ENCODE measurements at places on chromosomes 1 and 21.

DNA sequence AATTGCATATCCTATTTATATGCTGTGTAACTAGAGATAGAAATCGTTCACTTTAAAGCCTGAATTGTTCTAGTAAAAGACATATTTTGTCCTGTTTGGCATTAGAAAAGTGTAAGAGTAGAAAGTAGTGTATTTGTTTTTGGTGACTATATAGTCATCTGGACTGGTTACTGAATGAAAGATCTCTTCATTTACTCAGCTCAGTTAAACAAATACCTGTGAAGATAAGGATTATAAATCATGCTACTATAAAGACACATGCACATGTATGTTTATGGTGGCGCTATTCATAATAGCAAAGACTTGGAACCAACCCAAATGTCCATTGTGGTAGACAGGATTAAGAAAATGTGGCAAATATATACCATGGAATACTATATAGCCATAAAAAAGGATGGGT is 125.1 kb downstream of the PLA2G4A start:
- no peak for DNase-seq

DNA sequence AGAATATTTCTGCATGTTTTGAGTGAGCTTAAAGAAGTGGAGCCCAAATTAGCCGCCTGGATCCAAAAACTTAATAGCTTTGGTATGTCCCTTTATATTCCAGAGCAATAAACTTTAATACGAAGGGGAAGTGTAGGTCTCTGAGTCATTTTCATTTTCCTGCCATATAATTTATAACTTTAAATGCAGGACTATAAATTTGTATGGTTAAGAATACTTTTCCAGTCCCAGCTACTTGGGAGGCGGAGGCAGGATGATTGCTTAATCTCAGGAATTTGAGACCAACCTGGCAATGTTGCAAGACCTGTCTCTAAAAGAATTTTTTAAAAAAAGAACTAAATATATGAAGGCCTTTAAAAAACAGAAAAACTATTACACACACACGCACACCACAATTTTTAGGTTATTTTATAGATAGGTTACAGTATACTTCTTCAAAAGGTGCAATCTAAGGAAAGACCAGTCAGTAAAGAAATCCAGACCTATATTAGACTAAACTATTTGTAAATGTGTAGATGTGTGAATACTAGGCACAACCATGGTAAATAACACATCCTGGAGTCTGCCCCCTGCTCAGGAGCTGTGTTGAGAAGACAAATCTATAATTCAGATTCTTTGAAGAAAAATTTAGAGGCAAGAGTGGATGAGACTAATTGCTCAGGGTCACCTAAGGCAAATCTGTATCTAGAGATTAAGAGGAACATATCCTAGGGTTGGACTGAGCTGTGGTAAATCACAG is 80.3 kb downstream of the TTC3 start:
- DNase-seq, result no peak

- DNase-seq, result no peak
Measured at GRCh38 chr1:245166471-245166885, 11.7 kb downstream of the KIF26B start.

DNA sequence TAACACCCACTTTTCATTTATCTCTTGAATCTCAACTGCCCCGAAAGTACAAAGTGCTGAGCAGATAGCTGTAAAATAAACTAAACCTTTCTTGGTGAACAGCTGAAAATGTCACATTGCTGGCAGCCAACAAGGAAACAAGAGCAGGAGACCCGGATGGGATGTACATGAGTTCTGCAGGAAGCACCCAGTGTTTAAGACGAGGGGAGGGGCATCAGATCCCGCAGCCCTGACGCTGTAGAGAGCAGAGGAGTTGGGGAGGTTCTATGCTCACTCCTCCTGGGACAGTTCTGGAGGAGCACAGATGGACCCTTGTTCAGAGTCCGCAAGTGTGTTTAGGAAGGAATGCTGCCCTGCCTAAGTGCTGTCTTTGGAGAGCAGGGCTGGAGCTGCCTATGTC is 32.0 kb upstream of the EPHA8 start:
- no peak for DNase-seq

DNA sequence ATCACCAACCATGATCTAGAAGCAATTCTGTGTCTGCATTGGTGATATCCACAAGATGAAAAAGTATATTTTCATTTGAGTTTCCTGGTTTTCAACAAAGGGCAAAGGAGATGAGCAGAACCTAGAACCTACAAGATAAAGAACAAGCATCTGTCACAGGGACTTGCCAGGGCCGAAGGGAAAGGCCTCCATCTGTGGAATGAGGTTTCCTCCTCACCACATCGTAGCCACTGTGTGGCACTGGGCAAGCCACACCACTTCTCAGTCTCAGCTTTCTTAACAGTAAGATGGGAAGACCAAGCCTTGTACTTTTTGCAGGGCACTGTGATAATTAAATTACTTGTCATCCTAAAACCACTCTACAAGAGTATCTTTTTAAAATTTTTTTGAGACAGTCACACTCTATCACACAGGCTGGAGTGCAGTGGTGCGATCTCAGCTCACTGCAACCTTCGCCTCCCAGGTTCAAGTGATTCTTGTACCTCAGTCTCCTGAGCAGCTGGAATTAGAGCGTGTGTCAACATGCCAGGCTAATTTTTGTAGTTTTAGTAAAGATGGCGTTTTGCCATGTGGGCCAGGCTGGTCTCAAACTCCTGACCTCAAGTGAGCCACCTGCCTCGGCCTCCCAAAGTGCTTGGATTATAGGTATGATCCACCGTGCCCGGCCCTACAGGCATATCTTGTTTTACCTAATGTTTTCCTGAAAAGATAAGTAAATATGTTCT is 45.8 kb downstream of the ARHGEF11 start:
- no peak for DNase-seq

GRCh38 chr1:89735479-89735878 is 85.4 kb upstream of the LRRC8D start:
- no peak for DNase-seq

DNA sequence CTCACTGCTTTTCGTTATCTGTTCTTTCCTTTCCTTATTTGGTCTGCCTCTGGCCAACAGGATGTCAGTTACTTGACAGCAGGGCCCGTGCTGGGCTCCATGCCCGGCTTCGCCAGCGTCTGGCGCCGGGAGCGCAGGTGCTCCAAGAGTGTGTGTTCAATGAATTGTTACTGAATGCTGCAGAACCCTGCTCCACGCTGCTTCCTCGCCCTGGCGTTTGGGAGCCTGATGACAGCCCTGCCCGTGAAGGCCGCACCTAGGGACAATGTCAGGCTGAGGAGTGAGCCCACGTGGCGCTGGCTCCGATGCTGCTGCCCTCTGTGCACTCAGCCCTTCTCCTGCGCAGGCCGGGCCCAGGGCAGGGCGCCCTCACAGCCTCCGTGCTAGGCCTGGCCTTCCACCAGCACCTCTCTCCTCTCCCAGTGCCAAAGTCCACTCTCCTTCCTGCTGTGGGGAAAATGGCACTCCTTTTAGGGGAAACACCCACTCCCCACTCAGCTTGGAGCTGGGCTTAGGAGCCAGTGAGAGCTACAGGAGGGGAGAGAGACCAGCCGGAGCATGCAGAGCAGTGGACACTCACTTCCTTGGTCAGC is 51.4 kb downstream of the ACBD3 start:
- no peak for DNase-seq

GRCh38 chr1:118101515-118101844 is 83.5 kb downstream of the SPAG17 start:
- DNase-seq, result no peak

GRCh38 chr1:244851546-244852231 is 12.7 kb downstream of the HNRNPU start:
- DNase-seq, result no peak

- DNase-seq, result no peak
Measured at GRCh38 chr21:26554365-26554764, 18.7 kb downstream of the CYYR1 start.

DNA sequence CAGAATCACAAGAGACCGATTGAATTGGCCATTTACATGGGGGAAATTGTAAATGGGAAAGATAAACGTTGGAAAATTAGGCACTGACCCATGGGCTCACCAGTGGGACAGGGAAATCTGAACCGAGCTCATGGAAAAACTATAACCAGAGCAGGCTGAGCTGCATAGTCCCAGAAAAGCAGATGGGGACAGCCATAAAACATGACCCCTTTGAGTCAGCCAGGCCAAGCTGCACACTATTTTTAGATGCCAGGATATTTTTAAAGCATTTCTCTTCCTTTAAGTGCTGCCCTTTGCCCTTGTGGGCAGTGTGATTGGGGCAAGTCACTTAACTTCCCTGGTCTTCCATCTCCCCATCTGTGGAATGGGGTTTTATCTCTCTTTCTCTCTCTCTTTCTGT is 184.1 kb downstream of the FOXD2 start:
- no peak for DNase-seq

- no peak for DNase-seq
Measured at GRCh38 chr1:20322081-20322824, 31.6 kb downstream of the VWA5B1 start.

DNA sequence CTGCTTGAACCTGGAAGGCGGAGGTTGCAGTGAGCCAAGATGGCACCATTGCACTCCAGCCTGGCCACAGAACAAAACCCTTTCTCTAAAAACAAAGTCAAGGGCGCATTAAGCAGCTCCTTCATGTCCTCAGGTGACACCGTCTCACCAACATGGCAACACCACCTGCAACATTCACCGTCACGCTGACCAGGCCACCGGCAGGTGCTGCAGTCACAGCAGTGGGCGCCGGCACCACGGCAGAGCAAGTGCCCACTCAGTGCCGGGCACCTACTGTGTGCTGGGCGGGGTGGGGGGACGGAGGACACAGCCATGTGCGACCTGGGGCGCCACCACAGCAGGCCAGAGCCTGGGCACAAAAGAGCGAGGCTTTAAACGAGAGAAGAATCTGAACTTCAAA is 12.1 kb downstream of the ATAD3B start:
- DNase-seq, result no peak

GRCh38 chr21:42572906-42573495 is 59.3 kb downstream of the SLC37A1 start:
- no peak for DNase-seq

DNA sequence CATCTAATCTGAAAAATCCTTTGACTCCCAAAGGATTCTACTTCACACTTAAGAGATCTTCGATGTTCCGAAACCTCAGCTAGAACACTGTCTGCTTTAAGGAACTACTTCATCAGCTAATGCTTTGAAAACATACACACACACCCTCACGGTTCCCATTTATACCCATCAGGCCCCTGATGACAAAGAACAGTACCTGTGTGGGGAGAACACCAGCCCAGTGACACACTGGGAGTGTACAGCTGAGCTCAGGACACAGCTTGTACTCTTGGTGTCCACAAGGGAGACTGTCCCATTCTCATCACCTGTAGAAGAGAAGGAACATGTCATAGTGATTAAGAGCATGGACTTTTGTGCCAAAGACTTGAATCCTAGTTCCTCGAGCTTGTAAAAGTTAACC is 6.6 kb downstream of the WDR77 start:
- DNase-seq, result no peak

GRCh38 chr1:64983110-64983509 is 16.8 kb upstream of the JAK1 start:
- DNase-seq, result no peak

GRCh38 chr21:34640858-34641257 is 25.9 kb upstream of the RCAN1 start:
- DNase-seq, result no peak

- no peak for DNase-seq
Measured at GRCh38 chr1:55000110-55001085, 1.7 kb downstream of the BSND start.

DNA sequence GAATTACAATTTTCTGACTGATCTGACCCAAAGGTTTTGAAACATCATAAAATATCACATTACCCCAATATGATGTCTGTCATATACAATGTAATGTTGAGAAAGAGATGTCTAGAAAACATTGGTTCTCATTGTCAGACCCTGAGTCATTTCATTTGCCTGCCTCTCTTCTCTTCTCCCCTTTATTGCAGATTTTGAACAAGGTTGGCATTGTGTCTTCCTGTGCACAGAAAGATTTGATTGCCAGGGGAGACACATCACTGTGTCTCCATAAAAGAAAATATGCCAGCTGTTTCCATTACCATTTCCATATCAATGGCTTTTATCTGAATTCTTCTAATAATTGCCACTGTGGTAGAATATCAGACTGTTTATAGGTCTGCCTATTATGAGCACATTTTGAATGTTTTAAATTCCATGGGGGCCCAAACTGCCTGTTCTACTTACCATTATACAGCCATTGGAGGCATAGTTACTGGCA is 65.6 kb downstream of the IFI44 start:
- no peak for DNase-seq

- DNase-seq, result no peak
Measured at GRCh38 chr1:232891071-232891470, 59.3 kb upstream of the NTPCR start.

- no peak for DNase-seq
Measured at GRCh38 chr21:37993071-37993470, 76.8 kb upstream of the KCNJ6 start.

DNA sequence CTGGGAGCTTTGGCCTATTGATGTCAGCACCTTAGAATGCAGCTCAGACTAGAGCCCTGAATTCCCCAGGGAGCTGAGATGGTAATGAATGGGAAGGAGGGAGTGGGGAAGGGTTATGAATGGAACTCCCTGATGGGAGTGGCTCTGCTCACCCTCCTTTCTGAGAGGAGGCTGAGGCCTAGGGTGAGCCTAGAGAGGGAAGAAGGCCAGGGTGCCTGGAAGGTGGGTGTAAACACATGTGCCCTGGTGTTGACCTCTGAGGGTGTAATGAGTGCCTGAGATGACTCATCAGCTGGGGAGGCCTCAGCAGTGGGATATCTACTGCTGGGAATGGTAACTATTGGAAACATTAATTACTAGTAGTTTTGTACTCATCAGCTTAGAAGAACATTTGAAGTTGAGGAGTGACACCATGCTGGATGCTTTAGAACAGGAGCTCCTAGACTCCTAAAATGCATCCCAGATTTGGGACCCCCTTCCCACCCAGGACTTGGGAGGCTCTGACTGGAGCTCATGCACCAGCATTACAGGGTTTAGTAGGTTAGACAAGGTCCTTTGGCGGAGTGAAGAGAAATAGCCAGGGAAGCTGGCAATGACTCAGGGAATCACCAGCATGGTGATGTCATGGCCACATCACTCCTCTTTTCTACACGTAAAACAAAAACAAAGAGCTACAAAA is 16.0 kb upstream of the PIGV start:
- no peak for DNase-seq

DNA sequence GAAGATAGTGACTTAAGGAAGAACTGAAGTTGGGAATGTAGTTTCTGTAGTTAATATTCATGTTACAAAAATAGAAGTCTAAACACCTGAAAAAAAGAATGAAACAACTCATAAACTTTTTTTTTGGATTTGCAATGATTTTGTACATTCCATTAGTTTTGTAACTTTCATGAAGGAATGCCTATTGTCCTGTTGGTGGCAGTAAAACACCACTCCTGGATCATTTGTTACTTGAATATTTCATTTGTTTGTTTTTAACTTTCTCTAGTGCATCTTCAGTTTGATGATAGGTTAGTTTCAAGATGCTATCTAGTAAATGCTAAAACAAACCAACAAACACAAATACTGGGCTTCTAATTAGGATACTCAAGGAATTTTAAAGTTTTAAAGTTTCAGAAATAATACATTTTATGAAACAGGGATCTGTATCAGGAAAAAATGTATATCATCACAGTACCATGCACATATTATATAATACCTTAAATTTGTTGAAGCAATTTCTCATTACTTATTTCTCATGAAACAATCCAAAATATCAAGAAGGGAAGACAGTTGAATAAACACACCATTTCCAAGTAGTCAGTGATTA is 229.7 kb upstream of the CACYBP start:
- no peak for DNase-seq

GRCh38 chr1:37034121-37035013 is at the start of gene GRIK3:
GRIK3 (minus strand) TSS chr1:37034515; CDS start chr1:37034108, 407 bp downstream.
- no peak for DNase-seq

GRCh38 chr21:35614396-35614921 is 445.9 kb downstream of the SETD4 start:
- DNase-seq, result no peak

Data from T-helper 9 cell (primary cell).